SK-N-MC (cell line): ENCODE measurements at places on chromosomes 5 and 9.

DNA sequence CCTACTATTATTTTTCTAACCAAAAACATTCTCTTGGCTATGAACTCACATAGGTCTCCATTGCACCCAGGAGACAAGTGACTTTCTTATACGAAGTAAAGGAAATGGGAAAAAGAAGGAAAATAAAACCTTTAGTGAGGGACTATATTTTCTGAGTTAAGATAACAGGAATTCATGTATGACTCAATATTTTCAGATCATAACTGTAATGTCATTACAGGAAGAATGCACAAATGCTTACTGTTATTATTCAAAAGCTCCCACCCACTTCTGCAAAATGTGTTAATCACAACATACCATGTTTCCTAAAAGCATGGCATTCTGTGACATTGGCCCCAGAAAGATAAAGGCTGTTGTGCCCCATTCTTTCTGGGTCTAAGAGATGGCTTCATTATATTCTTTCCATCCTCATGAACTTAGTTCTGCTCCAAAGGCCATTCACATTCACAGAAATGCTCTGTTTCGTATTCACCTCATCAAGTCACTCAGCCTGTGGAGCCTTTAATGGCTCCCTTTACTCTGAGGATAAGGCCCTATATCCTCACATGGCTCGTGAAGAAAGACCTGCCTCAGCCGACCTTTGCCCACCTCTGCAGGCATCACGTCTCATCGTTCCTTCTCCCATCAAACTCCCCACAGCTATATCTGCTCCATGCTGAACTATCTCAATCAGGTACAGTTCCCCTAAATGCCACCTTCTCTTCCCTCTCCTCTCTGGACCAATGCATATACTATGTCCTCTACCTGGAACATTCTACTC is 77.0 kb downstream of the ABCA1 start:
- no peak for DNase-seq

GRCh38 chr5:21680196-21680595 is 1172.9 kb downstream of the CDH12 start:
- DNase-seq = no peak

DNA sequence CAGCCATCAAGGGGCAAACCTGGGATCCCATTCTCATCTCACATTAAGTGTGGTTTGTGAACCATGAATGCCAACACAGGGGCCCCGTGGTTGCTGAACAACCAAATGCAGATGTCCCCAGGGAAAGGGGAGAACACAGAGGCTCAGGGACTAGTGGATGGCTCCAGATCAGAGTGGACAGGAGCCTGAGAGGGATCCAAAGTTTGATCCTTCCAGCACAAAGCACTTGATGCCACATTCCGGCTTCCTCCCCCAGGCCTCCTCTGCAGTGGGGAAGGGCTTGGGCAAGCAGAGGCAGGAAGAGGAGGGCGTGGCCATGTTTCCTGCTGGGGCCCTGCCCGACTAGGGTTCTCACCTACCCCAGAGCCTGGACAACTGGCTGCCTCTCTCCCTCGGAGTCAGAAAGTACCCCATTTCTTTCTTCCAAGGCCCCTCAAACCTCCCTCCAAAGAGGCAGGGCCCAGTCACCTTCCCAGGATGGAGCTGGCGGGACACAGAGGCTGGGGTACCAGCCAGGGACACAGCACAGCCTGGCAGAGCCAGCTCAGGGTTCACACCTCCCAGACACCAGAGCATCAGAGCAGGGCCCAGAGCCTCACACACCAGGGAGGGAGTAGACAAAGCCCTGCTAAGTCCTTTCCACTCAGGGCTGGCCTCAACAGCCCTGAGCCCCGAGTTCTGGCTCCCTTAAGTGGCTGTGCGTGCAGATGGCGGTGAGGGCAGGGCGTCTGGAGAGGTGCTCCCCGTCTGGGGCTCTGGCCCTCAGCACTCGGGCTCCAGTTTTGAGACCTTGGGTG is 4.3 kb upstream of the RNF44 start:
- no peak for DNase-seq

DNA sequence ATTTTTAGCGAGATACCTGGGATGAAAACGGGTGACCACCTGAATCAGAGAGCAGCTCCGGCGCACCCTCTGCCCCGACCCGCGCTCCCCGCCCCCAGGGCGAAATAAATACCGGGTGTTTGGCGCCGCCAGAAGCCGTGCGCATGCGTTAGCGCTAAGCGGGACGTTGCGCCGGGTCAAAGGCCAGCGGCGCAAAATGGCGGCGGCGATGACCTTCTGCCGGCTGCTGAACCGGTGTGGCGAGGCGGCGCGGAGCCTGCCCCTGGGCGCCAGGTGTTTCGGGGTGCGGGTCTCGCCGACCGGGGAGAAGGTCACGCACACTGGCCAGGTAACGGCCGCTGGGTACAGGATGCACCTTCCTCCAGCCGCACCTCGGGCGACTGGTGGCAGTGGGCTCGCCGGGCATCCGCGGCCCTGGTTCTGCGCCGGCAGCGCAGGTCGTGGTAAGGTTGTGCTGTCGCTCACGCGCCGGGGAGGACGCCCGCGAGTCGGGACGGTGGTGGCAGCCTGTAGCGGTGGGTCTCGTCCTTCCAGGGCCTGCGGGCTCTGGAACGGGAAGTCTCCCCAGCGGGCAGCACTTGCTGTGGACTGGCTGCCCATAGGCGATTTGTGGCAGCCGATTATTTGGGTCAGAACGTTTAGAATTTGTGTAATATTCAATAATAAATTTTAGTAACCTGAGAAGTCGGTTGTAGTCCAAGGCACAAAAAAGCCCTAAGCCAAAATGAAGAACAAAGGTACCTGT is at the start of gene NDUFS6:
Gene NDUFS6 (plus strand): TSS at position 186 of the 745 bp plus-strand sequence. CDS start 11 bp downstream, at position 197.
- DNase-seq = no peak

- DNase-seq = no peak
Observed at GRCh38 chr5:114544561-114544960, 182.7 kb downstream of the KCNN2 start.

DNA sequence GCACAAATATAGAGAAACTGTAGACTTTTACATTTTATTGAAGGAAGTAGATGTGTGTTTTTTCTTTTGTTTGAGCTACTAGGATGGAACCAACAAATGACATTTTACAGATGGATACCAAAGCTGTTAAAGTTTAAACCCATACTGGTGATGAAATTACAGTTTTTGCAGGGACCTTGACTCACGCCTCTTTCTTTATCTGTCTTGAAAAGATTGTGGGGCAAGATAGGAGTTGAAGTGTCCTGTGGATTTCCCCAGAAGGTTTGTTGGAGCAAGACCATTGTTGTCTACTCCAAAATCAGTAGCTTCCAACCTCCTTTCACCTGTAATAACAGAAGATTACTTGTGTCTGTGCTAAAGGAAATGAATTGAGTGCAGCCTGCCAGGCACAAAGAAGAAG is 4.1 kb upstream of the C5orf63 start:
- DNase-seq = no peak
